ENCODE measurements at places on chromosomes 3 and 15.

DNA sequence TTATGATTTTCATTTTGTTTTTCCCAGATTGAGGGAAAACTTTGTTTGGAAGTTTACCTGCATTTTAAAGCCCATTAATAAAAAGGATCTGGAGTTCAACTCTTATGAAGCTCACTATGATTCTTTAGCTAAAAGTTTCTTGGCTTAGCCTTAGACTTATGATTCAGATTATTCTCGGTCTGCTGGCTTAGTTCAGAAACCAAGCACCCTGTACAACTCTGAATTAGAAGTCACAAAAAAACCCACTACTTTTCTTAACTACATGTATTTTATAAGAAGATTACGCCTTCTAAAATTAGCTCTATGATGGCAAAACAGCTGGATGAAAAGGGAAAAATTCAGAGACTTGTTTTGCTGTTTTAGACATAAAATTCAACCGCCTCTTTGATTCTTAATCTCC is 14.3 kb upstream of the DENND4A start:
- no peak for DNase-seq

DNA sequence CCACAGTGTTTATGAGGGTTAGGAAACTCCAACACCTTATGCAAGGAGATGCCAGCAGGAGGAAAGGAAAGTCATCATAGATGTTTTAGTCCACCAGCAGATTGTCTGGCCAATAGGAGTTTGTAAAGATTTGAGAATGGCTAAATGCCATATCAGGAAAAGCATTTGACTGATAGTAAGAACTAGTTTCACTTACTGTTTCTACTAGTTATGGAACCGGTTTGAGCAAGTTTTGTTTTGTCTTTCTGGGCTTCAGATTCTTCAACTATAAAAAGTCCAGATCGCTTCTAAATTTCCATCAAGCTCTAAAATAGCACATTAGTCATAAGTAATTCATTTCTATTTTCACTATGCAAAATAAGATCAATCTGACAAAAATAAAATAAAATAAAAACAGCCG is 254.8 kb upstream of the TMCO5A start:
- DNase-seq = no peak

DNA sequence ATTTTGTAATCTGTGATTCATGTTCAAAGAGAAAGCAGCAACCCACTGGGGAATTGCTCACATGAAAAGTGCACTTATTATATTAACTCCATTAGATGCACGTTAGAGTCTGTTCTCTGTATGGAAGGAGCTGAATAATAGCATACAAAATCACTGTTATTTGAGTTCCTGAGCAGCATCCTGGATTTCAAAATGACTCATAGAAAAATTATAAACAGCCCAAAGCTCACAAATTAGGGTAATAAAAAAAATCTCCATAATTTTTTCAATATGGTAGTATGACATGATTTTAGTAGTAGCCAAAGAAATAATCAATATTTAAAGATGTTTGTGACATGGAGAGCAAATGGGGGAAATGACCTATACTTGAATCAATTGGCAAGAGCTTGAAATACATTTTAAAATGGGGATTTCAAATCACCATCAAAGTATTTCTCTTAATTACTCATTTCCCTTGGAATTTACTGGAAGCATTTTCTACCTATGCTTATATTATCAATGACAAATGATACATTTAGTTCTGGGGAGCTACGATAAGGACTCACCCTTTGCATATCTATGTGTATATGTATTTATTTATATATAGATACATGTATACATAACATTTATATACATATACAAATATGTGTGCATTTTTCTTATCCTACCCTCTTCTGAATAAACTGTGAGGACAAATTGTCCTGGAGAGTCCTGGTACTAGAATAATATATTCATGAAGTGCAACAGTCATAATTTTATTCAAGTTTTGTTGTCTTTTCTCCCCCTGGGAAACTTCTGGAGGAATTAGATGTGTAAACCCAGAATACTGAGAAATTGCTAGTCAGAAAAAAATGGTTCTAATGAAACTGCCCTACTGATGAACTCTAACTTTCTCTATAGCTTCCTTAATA is 116.3 kb downstream of the RPL22L1 start:
- no peak for DNase-seq

DNA sequence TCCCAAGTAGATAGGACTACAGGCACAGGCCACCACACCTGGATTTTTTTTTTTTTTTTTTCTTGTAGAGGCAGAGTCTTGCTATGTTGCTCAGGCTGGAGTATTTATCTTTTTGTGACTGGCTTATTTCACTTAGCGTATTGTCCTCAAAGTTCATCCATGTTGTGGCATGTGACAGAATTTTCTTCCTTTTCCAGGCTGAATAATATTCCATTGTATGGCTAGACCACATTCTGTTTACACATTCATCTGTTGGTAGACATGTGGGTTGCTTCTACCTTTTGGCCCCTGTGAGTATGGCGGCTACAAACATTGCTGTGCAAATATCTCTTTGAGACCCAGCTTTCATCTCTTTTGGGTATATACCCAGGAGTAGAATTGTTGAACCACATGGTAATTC is 160.2 kb upstream of the SMAD3 start:
- DNase-seq = no peak

- no peak for DNase-seq
These were observed 346.4 kb upstream of the KCNMB2 start for GRCh38 chr3:178189854-178190253.

DNA sequence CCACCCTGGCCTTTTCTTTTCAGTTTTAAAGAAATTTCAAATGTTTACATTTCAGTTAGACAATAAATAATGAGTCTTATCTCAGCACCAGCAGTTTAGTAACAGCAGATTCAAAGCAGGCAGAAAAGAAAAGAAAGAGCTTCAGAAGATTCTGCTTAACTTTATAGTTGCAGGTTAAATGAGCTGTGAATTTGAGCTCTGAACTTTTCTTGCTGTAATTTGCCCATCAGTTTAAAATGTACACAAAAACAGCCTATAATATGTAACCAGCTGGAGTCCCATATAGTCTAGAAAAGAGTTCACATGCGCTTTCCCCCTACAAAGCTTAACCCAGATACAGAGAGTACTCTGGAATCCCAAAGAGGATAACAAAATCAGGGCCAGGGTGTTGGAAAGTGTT is 59.7 kb upstream of the SIAH2 start:
- no peak for DNase-seq

GRCh38 chr3:107008213-107008612 is 369.0 kb upstream of the CCDC54 start:
- no peak for DNase-seq

DNA sequence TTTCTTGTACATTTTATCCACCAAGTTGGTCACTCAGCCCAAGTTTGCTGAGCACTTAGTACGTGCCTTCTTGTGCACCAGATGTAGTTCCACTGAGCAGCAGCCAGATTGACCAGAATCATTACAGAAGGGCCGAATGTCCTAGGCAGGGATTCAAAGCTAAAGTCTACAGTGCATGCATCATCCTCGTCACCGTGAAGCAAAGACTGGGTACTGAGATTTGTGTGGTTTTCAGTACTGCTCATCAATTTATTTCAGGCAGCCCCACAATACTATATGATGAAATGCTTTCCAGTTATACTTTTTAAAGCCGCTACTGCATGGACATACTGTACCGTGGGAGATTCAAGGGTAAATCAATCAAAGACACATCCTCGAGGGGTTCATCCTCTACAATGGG is 227.0 kb downstream of the ARRDC4 start:
- DNase-seq = no peak

DNA sequence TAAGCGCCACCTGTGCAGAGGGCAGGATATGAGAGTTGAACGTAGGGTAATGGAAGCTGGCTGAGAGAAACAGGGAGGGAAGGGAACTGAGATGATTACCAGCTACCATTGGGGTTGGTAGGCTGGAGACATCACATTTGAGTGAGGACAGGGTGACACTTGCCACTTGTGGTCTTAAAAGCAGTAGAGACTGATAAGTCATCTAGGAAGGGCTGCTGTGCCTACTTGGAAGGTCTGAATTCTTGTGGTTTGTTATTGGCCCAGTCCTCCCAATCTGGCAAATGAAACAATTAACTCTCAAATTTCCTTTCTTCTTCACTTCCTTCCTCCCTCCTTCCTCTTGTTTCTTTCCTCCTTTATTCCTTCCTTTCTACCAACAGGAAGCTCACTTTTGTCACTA is 46.8 kb downstream of the COL6A5 start:
- no peak for DNase-seq

DNA sequence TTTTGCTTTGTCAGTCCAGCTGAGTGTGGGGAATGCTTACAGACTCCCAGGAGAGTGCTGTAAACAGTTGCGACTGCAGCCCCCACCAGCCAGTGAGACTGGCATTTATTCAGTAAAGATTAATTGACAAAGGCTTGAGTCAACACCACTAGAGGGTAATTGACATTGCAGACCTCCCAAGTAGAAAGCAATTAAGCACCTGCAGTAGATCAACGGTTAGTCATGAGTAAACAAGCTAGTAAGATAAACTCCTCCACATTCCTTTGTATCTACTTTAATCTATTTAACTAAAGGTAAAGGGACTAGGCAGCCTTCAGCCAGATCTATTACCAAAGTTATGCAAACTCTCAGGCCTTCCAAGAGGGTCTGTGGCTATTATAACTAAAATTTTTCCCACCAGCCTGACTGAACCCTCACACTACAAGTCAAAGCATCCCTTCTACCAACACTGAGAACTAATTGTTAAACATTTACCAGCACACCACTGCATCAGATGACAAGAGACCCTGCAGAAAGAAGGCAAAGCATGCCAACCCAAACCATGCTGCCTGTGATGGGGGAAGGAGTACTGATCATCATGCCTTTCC is 30.5 kb upstream of the GALNT15 start:
- no peak for DNase-seq

GRCh38 chr3:160454995-160455394 is 5.4 kb upstream of the TRIM59 start:
- DNase-seq = peak; percentile 85

GRCh38 chr15:52037889-52038505 is 19.0 kb downstream of the MAPK6 start:
- no peak for DNase-seq

DNA sequence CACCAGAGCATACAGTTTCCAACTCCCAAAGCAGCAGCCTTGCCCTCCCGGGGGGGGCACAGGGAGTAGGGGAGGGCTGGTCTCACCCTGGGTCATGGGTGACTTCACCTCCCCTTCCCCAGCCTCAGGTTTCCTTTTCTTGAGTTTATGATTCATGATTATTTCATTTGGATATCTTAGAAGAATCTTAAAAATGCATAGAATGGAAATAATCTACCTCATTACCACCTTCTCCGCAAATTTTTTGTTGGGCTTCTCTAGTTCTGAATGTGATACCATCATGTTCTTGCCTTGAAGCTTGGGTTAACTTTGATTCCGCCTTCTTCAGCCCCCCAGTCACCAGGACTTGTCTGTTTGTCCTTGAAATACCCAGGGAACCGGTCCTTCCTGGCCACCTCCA is 148.8 kb upstream of the ROPN1 start:
- DNase-seq = no peak

DNA sequence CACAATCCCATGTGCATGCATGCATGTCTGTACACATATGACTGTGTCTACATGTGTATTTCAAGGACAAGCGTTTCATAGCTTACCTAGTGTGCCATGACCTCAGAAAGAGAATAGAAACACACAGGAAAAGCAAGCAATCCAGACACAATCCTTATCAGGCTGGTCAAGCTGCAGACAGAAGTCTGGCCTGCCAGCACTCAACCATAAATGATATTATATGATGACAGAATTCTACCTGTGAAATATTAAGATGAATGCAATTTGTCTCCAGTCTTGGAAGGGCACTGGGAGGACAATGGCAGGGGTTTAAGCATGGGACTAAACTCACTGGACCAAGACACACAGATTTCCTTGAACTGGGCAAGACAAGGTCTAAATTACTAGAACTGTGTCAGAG is 50.9 kb upstream of the ARL6 start:
- no peak for DNase-seq

DNA sequence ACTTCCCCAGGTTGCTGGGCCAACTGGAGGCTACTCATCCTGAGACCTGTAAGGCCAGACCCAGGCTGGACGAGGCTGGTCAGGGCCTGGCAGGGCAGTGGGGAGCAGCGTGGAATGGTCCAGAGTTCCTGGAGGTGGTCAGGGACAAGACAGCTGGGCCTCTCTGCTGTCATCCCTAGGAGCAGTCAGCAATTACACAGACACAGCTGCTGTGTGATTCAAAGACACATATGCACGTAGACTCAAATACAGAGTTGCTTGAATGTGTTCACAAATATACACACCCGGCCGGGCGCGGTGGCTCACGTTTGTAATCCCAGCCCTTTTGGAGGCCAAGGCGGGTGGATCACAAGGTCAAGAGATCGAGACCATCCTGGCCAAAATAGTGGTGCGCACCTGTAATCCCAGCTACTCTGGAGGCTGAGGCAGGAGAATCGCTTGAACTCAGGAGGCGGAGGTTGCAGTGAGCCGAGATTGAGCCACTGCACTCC is 1.5 kb upstream of the CD276 start:
- no peak for DNase-seq

- DNase-seq = no peak
These were observed 3.6 kb upstream of the GRAMD1C start for GRCh38 chr3:113834983-113835382.

DNA sequence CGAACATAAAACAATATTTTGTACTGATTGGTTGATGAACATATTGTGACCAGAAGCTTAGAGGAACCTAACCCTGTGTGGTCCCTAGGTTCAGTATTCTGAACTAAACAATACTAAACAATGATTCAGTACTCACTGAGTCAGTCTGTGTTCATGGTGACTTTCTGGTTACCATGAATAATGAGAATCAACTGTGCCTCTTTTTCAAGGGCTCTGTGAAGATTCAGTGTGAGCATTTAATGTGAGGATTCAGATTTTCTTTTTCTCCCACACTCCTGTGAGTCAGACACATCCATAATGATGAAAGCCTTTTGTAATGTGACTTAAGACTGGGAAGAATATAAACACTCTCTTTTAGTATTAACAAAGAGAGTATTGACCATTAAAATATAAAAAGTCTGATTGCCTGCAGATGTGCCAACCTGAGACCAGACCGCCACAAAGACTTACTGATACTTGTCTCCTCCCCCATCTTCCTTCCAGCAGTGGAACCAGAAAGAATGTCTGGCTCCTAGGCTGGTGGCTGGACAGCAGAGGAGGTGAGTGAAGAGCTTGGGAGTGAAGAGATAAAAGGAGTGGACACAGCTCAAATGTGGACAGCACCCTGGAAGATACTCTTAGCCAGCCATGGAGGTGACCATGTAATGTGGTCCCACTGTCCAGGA is 17.6 kb upstream of the ACTL6A start:
- DNase-seq = no peak

GRCh38 chr15:63726491-63726890 is 107.3 kb downstream of the HERC1 start:
- no peak for DNase-seq

GRCh38 chr3:57838627-57839026 is 82.5 kb downstream of the SLMAP start:
- DNase-seq = no peak

GRCh38 chr3:52443791-52444687 is 864 bp downstream of the SEMA3G start:
- DNase-seq = no peak

DNA sequence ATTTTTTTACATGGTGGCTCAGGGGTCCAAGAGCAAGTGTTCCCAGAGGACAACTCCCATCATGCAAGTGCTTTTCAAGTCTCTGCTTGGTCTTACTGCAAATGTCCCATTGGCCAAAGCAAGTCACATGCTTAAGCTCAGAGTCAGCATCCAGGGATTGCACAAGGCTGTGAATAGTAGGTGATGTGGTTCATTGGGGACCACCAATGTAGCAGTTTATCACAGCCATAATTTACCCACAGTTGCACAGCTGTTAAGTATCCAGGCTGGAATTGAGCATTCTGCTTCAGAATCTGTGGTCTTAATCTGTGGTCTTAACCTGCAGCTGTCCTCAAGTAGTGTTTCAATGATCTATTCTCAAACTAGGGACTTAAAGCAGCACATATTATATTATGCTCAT is 71.4 kb upstream of the PLCL2 start:
- no peak for DNase-seq

All from NCI-H524 treated with DMSO at 0.1 percent for 48 hours (cell line).